ENCODE measurements at places on chromosomes 5 and 9.

DNA sequence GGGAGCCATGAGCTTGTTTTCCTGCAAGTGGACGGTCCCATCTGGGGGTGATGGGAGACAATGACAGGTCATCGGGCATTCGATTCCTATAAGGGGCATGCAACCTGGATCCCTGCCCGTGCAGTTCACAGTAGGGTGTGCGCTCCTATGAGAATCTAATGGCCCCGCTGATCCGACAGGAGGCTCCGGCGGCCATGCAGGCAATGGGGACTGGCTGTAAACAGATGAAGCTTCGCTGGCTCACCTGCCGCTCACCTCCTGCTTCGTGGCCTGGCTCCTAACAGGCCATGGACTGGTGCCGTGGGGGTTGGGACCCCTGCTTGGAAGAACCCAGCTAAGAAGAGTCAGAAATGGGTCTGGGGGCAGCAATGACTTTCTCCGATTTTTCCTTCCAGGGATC is 21.0 kb downstream of the PAEP start:
- DNase-seq = no peak

GRCh38 chr9:130064621-130065020 is 10.9 kb downstream of the GPR107 start:
- DNase-seq = no peak

DNA sequence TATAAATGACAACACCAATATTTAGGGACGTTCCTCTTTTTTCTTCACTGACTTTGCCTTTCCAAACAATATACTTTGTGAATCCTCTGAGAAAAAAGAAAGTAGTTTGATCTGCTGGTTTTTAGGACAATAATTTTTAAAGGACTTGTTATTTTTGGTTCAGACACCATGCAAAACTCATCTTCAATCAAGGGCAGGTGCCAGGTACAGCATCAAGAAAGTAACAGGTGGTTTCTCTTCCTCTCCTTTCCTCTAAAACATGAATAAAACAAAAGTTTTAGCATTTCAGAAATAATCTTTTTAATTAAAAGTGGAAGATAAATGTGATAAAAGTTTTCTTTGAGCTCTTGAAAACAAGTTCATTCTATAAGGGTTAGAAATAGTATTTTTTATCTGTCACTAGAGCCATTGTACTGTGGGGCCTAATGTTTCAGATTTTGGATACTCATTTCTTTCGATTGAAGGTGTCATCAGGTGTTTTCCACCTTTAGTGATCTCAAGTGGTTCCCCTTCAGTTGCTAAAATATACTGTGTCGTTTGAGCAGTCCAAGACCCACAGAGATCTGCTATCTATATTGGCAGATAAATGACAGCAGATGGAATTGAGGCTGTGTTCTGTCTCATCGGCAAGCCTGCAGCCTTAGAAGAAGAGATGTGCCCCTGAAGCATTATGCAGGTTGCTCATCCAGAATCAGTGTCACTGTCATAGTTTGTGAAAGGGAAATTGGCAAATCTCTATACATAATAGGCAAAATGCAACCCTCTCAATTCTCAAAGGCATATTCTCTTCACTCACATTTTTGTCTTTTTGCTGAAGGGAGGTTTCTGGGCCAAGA is 499.7 kb downstream of the PDE4D start:
- no peak for DNase-seq

- DNase-seq = no peak
Measured at GRCh38 chr9:70407081-70407503, 7.4 kb downstream of the KLF9 start.

DNA sequence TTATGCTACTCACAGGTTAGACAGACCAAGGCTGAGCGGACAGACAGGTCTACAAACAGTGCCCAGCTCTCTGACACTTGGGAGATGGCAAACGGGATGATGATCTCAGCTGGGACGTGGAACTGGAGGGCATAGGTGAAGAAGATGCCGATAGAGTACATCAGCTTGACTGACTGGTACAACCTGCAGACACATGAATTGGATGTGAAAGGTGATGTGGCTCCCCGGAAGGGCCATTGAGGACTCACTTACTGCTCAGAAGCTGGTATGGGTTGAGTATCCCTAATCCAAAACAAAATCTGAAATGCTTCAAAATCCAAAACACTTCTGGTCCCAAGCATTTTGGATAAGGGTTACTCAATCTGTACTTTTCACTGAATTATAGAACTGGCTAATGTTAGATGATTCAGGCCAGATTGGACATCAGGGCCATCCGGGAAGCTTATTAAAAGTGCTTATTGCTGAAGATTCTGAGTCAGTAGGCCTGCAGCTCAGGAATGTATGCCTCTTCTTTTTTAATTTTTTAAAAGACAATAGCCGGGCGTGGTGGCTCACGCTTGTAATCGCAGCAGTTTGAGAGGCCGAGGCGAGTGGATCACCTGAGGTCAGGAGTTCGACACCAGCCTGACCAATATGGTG is 22.4 kb downstream of the SLC36A3 start:
- DNase-seq = no peak

- DNase-seq = no peak
Measured at GRCh38 chr9:97753364-97753763, 56.2 kb upstream of the XPA start.
